ENCODE measurements at places on chromosomes 3 and 15. TPM values are rescaled to one million over a fixed set of nuclear protein-coding genes. Genes with fewer than 3 reads are reported as not detected.

DNA sequence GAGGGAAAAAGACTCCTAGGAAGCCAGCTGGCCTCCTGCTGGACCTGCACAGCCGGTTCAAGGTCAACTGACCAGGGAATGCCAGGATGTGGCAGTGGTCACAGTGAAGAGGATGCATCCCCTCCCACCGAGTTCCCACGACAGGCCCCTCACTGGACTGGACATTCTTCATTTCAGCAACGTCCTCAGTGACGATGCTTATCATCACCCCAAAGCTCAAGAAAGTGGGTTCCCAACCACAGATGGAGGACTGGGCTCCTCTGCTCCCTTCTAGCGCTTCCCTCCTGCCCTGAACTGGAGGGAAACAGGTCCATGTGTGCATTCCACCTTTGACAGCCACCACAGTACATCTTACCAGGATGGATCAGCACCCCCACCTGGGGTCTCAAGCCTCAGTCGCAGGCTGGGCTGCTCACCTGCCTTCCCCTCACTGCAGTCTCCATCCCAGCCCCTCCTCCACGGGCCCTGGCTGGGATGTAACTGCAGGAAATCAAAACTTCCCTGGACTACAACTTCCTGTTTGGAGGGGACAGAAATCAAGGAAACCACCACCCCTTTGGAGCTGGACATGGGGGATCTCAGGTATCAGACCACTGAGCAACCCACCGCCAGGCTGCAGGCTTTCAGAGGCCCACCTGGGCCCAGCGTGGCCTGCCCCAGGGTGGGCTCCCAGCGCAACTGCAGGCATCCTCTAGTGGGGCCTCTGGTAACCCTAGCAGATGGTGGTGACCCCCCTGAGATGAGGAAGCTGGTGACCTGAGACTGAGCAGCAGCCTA, 7.3 kb downstream of the CALML4 start:
- no peak for DNase-seq

Gene MFGE8
- total RNA-seq, result 209 TPM

DNA sequence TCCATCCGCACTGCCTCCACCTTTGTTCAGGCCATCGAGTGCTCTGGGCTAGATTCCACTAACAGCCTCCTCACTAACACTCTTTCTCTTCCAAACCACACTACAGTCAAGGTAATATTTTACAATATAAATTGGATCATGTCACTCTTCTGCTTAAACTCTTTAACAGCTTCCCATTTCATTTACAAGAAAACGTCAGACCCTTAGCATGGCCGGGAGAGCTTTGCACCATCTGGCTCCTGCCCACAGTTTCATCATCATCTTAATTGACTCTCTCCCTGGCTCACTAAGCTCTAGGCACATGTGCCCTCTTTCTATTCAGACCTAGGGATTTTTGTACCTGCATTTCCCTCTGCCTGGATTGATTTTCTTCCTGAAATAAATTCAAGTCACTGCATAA, 354.7 kb downstream of the FGF12 start:
- DNase-seq, result no peak

Gene SLC24A5
- total RNA-seq, result not detected

Gene LMOD3
- not detected for total RNA-seq

- DNase-seq, result no peak
Measured at GRCh38 chr15:35557012-35557411, 11.0 kb upstream of the DPH6 start.
